ENCODE measurements at places on chromosomes 5 and 9.
A peak's percentile ranks its signal among the peaks of the same experiment; 100 is the strongest.

DNA sequence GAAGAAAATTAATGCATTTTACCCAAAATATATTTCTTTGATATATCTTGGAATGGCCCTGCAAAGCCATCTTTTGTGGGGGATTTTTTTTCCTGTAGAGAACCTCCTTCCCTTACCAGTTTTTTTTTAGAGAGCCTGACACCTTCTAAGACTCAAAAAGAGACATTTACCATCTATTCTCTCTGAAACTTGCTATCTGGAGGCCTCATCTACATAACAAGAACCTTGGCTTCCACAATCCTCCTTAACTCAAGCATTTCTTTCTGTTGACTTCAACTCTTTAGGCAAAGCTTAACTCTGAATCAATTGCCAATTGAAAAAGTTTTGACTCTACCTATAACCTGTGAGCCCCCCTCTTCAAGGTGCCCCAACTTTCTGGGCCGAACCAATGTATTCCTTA lies 6.2 kb downstream of the SLC45A2 start:
- DNase-seq: no peak

DNA sequence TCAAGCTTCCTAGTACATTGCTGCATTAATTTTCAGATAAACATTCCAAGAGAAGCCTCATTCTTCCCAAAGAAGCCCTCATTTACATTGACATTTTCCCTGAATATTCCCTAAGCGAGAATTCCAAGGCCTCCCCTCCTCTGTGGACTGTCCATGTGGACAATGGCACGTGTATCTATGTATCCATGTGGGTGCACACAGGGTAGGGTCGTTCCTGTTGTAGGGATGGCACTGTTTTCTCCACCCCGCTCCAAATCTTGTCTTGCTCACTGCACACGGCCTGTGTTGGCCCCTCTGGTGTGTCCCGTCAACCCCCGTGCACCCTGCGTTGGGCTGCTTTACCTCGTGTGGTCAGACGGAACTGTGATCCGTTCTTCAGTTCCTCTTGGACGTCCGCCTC lies 104.7 kb upstream of the IRX2 start:
- no peak for DNase-seq

DNA sequence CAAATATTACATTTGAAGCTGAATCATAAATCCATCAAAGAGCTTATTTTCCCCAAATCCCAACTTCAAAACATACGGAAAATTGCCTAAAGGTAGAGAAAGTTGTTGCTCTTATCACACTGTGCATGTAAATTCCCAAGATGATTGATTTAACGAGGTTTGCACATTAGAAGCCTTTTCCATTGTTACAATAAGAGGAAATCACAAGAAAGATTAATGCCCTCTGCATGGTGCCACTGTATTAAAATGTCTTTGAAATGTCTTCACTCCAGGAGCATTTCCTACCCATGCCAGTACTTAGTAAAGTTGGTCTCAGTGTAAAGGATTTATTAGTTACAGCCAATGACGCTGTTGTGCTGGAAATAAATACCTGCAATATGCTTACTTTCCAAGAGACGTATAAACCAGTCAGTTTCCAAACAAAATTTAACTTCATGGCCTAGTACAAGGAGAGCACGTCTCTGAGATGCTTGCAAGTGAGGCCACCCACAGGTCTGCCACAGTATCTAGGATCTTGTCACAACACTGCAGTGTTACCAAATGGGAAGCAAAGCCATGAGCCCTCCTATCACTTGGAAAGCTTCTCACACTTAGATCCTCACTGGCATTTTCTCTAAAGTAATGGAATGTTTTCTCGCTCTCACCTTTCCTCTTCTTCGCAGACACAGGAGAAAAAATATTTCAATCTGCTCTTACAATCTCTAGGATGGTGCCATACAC lies 112.4 kb downstream of the CETN3 start:
- peak; percentile 6 for DNase-seq

- DNase-seq: no peak
These were observed 24.8 kb upstream of the PDCD1LG2 start for GRCh38 chr9:5485378-5486085.

- DNase-seq: no peak
These were observed 30.8 kb downstream of the SMIM3 start for GRCh38 chr5:150809363-150809762.

- DNase-seq: no peak
These were observed 3.2 kb downstream of the SURF2 start for GRCh38 chr9:133359399-133360175.

DNA sequence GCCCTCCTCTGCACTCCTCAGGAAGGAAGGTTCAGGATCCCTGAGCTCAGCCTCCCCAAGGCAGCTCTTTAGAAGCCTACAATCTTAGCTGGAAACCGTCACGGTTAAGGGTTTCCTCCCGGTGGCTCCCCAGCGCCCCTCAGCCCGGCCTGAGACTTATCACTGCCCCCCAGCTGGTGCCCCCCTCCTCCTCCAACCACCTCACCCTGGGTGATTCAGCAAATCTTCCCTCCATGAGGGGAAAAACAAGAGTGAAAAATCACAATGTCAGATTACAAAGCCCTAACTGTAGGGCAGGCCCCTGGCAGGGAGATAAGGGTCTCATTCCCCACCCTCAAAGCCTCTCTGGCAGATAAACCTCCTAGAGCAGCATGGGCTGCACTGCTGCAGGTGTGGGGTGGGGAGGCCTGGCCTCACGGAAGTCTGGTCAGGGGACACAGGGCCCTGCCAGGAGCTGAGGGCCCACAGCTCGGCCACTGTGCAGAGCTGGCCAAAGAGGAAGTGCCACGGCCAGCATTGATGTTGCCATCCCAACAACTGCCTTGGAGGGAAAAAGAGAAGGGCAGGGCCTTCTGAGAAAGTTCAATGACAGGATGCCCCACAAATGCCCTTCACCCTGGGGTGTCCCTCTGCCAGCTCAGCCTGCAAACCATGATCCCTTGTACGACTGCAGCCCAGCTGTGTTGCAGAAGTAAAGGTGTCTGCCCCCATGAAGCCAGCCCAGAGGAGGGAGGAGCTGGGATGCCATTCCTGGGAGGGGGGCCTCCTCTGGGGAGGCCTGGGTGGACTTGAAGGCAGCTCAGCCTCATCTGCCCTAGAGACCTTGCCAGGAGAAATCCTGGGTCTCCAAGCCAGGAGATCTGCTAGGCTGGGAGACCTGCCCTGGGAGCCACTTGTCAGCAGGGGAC lies 25.9 kb downstream of the GFI1B start:
- no peak for DNase-seq

DNA sequence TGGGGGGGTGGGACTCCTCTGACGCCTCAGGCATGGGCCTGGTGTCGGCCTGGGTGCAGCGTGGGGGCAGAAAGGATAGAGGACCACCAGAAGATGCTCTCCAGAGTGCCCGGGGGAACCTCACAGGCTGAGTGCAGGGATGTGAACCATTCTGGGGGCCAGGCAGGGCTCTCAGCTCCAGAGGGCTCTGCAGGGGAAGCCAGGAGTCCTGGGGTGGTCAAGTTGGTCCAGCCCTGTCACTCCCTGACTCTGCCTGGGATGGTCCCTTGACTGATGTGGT lies 6.5 kb downstream of the GFI1B start:
- no peak for DNase-seq

GRCh38 chr5:95102687-95103086 lies 182.2 kb downstream of the MCTP1 start:
- DNase-seq: no peak

DNA sequence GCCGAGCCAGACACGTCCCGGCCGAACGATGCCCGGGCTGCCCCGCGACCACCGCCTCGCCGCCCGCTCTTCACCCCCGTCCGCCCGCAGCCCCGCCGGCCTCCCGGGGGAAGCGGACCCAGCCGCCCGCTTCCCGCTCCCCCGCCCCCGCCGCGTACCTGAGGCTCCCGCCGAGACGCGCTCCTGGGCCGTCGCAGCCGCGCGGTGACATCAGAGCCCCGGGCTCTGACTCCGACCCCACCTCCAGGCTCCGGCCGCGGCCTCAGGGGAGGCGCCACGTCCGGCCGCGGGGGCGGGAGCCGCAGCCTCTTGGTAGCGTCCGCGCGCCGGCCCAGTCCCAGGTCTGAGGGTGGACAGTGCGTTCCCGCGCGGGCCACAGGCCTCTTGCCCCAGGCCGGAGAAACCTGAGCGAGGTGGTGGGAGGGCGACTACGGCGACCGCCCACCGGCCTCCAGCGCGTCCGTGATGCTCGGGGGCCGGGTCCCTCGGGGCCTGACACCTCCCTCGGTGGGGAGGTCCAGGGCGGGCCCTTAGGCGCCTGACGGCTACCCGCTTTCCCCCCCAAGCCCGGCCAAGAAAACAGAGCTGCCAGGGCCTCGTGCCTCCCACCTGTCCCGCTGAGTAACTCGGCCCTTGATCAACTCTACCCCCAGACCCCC lies at the start of gene SHROOM1:
Gene SHROOM1 (minus strand): TSS at position 212 of the 659 bp plus-strand sequence. CDS start 4,507 bp downstream, outside the sequence.
- no peak for DNase-seq

GRCh38 chr5:155733935-155734334 lies 593.0 kb upstream of the SGCD start:
- no peak for DNase-seq

DNA sequence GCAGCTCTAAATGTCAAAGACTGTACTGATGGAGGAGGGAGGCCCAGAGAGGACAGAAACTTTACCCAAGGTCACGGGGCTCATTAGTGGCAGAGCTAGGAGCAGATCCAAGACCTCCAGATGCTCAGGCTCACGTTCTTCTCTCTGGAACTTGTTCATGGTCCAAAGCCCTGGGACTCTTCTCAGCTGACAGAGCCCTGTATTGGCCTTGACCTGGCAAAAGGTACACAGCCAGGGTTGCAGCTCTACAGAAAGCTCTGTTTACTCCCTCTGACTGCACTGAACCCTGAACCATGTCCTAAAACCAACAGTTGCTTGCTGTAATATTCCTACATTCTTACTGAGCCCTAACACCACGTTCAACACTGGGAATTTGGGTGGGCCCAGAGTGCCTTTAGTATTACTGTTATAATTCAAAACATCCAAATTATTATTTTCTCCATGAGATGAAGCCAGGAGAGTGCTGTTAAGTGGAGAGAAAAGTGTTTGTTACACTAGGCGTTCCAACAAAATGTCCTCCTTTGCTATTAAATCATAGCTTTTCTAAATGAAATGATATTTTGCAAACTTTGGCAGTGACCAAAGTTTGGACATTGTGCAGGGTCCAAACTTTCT lies 602.4 kb upstream of the CLINT1 start:
- no peak for DNase-seq

- DNase-seq: no peak
These were observed 72.5 kb downstream of the ACER2 start for GRCh38 chr9:19481121-19481870.

- no peak for DNase-seq
These were observed 302.5 kb downstream of the TENT4A start for GRCh38 chr5:7015586-7016256.

GRCh38 chr5:134073404-134073803 lies 41.1 kb upstream of the TCF7 start:
- DNase-seq: no peak

DNA sequence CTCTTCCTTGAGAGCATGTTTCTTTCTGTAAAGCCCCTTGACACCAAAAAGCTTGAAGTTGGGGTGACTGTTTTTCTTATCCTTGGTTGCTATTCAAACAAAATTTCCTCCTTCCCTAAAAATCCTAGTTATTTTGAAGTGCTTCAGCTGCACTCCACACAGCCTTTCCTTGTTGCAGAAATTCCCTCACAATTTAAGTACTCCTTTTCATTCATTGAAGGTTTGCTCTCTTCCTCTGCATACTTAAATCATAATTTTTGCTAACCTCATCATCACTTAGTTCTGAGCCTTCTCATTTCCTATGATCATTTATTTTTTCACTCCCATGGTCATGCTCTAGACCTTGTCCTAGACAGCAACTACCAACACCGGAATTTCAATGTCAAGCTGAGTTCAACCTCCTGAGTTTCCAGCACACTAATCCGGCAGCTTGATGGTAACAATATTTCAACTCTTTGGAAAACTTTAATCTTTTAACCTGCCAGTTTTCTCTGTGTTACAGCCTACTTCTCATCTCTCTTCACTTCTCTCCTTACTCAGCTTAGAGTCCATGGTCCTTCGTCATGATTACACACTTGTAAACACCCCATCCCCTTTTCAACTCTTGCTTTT lies 78.7 kb upstream of the ACTBL2 start:
- no peak for DNase-seq

DNA sequence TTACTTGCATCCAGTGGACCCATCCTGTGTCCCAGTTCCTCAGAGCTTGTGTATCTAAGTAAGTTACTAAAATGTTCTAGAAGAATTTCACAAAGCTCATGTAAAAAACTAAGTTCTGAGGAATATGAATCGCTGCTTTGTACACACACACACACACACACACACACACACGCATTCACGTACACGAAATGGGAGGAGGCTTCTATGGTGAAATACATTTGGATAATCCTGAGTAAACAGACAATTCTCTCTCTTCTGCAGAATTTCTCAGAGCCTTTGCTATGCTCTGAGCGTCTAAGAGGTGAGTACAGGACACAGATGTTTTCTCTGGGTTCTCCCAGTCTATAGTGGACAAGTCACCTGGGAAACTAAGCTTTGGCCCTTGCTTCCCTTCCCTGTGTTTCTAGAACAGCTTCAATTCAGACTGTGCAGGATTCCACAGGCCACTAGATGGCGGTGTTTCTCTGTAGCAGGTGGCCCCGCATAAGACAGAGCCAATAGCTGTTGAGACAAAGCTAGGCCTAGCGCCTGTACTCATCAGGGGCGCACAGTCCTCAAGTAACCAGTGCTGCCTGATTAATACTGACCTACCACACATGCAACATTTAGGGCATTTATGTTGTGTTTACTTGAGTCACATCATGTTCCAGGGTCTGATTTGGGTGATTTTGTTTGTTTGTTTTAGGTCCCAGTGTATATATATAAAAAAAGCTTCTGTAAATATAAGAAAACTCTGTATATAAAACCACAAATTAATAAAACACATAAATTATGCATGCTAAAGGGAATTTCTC lies 114.8 kb downstream of the LIFR start:
- peak; percentile 91 for DNase-seq

- DNase-seq: no peak
These were observed 27.9 kb downstream of the IPPK start for GRCh38 chr9:92642041-92642451.

- DNase-seq: no peak
These were observed 228.8 kb downstream of the FBXL7 start for GRCh38 chr5:15728811-15729210.

- no peak for DNase-seq
These were observed 512.2 kb upstream of the ADAMTS16 start for GRCh38 chr5:4627929-4628328.

- no peak for DNase-seq
These were observed 10.5 kb upstream of the TRIM36 start for GRCh38 chr5:115180165-115180709.

GRCh38 chr9:36082931-36083330 lies 46.2 kb downstream of the RECK start:
- DNase-seq: no peak
